KBM-7 (cell line): ENCODE measurements at places on chromosomes 1 and 21.

DNA sequence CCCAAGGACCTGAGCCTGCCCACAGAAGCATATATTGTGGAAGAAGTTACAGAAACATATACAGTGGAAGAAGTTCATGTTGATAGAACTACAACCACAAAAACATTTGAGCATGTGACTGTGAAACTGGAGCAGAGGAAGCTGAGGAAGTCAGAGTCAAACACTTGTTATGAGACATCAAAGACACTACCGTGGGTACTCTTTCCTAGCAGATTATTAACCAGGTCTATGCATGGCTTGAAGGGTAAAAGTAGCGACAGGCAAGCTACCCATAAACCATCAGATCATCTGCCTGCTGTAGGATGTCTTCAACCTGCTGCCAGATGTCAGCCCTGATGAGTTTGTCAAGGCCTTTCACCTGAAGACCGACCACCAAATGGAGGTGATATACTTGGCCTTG is 35.8 kb downstream of the IVNS1ABP start:
- no peak for DNase-seq

DNA sequence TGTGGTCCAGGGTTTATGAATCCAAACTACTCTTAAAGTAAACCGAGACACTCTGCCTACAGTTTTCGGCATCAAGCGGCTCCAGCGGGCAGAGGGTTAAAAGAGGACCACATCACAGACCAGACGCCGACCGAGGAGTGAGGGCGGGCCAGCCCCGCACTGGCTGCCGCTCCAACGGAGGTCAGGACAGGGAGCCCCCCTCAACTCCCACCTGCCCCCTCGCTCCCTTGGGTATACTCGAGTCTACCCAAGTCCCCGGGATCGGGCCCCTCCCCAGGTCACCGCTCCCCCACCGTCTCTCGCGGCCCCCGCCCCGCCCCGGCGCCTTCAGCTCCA is 312 bp downstream of the ARNT start:
- DNase-seq, result peak; percentile 57

- no peak for DNase-seq
These were observed 54.8 kb downstream of the NGF start for GRCh38 chr1:115283249-115283648.

GRCh38 chr21:44089001-44089911 is 17.9 kb upstream of the PWP2 start:
- peak; percentile 10 for DNase-seq

DNA sequence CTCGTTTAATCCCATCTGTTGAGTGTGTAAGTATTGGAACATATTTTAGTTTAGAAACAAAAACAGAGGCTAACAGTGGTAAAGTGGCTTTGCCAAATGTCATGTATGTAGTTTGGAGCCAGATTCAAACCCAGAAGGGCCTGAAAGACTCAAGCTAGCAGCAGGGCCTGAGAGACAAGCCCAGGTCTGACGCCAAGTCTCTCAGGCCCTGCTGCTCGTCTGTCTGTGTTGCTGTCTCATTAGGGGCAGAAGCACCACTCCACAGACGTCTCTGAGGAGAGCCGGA is 8.3 kb downstream of the CITED4 start:
- DNase-seq, result no peak

DNA sequence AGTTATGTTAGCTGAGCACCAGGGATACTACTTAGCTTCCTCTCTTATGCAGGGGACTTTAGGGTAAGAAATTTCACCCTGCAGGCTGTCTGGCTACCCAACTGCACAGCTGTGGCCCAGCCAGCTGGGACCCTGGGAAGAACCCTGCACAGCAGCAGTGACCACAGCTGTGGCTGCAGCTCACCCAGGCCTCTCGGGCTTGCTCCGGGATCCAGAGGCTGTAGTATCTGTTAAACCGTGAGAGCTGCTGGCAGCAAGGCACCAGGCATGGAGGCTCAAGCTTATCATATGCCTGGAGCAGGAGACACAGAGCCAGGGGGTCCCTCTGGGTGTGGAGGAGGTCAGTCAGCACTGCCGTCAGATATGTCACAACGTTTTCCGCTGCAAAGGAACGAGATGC is 40.3 kb downstream of the URB1 start:
- DNase-seq, result no peak

- no peak for DNase-seq
These were observed 4.7 kb upstream of the DENND2D start for GRCh38 chr1:111204983-111205713.

DNA sequence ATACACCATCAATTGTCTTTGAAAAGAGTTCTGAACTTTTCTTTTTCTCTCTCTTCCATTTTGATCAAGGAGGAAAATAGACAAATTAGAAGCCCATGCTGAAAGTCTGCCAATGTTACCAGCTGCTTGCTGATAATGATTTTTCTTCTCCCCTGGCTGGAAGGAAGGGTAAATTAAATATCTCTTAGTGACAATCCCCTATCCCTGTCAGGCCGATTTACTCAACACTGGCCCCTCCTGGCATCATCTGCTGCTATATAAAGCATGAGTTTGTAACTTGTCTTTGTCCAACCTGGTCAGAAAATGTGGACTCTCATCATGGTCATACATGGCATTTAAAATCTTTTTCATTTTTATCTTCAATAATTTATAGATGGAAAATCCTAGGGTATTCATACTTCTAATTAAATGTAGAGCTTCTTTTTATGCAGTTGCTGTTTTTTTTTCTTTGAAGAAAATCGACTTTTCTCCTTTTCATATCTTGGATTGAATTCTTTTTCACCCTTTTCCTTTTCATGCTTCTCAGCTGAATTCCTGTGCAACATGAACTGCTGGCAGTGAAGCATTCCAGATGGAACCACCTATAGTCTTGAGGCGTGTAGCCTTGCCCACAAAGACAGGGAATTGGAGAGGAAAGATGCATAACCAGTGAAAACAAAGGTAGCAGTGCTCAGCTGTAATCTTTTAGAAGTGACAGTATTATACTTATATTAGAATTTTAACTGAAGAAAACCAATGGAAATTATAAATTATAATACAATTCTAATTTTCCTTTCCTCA is 214.7 kb upstream of the PTGFR start:
- no peak for DNase-seq

DNA sequence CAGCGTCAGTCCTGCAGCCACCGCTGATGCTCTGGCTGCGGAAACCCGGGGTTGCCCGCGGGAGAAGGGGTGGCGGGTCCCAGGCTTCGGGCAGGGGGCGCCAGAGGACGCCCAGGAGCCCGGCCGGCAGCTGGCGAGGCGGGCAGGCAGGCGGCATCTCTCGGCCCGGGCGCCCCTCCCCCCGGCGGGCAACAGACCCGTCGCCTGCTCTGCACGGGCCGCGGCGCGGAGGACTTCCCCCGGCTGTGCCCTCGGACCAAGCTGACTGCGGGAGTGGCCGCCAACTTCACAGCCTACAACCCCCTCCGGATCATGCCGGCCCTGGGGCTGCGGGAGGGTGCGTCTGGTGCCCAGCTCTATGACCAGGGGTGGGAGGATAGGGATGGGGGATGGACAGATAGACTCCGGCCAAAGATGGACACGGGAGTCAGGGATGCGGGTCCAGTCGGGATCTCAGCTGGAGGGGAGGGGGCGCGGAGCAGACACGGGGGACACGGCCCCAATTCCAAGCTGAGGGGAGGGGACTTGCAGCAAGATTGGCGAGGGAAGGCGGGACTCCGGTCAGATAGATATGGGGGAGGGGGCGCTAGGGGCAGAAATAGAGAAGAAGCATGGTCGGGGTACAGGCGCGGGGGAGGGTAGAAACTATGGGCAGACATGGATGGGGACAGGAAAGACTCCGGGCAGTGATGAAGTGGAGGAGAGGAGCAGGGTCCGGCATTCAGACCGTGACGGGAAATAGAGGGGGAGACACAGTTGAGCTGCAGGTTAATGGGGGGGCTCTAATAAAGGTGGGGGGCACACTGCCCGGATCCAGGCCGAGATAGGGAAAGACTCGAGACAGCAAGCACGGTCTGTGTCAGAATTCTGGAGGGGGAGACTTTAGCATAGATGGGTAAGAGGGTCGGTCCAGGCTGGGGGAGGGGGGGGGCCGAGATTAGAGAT is 1.1 kb downstream of the ADGRB2 start:
- peak; percentile 76 for DNase-seq

GRCh38 chr1:26285366-26286063 is 5.6 kb downstream of the SH3BGRL3 start:
- peak; percentile 56 for DNase-seq
